ENCODE measurements at places on chromosomes 13 and 19.

DNA sequence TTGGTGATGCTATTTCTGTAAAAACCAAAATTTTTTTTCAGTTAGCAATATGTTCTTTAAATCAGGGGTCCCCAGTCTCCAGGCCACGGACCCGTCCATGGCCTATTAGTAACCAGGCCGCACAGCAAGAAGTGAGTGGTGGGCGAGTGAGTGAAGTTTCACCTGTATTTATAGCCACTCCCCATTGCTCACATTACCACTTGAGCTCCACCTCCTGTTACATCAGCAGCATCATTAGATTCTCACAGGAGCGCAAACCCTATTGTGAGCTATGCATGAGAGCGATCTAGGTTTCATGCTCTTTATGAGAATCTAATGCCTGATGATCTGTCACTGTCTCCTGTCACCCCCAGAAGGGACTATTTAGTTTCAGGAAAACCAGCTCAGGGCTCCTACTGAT lies 58.9 kb upstream of the SLC7A1 start:
- DNase-seq = no peak

DNA sequence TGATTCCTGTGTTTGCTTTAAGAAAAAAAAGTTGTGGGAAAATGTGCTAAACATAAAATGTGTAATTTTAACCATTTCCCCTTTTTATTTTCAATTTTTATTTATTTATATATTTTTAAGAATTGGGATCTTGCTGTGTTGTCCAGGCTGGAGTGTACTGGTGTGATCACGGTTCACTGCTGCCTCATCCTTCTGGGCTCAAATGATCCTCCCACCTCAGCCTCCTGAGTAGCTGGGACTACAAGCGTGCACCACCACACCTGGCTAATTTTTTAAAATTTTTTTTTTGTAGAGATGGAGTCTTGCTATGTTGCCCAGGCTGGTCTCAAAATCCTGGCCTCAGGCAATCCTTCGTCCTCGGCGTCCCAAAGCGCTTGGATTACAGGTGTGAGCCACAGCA lies 19.0 kb downstream of the CACNG6 start:
- no peak for DNase-seq

DNA sequence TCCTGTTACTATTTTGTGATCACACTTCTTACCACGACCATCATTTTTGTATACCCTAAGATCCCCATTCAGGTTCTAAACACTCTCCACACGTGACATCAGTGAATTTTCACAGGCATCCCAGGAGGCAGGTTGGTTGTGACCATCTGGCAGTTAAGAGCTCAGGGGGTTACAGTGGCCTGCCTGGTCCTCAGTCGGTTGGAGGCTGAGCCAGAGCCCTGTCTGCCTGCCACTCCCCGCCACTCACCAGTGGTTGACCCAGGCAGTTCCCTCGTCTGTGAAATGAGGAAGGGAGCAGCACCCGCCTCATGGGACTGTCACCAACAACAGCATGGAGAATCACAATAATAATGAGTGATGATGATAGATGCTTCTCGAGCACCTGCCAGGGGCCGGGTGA lies 36.4 kb upstream of the EHD2 start:
- no peak for DNase-seq

DNA sequence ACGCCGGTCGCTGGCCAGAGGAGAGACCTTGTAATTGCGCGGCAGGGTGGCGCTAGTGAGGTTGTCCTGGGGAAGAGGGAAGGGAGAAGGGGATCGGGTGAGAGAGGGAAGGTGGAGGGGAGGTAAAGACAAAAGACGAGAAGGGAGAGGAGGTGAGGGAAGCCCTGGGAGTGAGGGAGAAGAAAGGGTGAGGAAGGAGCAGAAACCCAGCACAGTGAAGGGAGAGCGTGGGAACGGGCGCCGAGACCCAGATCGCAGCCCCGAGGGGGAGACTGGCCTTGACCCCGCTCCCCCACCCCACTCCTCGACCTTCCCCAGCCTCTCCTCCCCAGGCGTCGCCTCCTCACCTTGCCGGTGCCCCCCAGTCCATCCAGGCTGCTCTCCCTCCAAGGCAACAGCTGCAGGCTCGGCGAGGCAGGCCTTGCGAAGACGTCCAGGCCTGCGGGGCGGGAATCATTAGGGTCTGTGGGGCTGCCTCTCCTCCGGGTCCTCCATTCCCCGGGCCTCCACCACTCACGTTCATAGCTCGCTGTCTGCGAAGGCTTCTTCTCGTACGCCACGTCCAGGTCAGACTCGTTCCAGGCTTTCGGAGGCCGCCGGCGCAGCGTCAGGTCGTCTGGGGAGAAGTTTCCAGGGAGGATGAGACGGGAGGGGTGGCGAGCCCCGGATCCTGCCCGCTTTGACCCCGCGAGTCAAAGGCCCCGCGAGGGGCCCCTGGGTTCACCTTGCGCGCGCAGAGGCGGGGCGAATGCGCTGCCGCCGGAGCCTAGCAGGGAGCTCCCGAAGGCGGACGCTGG lies 8.8 kb downstream of the PPP1R13L start:
- no peak for DNase-seq

DNA sequence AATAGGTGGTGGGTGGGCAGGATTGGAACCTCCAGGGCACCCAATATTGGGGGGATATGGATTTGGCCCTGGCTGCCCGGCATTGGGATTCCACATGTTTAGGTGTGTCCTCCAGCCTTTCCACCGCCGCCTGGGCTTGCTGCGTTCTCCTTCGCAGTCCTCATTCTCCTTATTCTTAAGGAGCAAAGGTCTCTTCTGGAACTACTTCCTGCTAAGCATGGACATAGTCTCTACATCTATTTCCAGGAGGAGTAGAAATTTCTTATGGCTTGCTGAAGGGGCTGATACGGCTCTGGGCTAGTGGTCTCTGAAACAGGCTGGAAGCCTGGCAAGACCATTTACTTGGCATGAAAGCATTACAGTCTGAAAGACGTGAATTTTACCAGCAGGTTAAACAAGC lies 9.2 kb upstream of the FCGBP start:
- no peak for DNase-seq

- DNase-seq = peak; percentile 1
Measured at GRCh38 chr13:20713751-20714150, 10.3 kb downstream of the IL17D start.

GRCh38 chr13:73602295-73602694 lies 531.9 kb downstream of the KLF12 start:
- peak; percentile 9 for DNase-seq

DNA sequence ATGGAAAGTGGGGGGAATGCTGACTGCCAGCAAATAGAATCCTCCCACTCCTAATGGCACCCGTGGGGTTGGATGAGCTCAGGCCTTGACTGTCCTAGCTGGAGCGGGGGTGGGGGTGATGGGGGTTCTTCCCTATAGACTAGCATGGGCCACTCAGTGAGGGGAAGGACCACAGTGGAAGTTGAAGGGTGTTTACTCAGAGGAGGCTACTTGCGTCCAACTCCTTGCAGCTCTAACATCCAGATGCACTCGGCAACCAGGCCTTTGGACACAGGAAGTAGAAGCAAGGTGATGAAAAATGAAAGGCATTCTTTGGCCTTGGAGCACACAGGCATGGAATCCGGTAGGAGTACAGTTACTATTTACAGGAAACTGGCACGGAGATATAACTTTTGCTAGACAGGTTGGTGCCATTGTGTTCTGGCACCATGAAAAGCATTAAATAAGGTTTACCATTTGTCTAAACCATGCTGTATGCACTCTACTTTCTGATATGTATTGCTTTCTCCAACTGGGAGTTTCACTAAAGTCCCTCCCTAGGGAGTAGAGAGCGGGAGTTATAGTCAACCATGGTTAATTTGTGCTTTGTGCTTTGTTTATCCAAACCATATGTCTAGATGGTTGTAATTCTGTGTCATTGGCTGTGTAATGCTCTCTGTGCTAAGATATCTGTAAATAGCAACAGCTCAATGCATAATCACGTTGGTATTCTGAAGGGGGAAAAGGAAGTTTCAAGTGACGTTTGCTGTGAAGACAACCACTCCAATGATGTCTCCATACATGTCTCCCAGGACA lies 125.3 kb downstream of the TSHZ3 start:
- peak; percentile 35 for DNase-seq

GRCh38 chr19:44643605-44644401 lies at the start of gene PVR:
Gene PVR, plus strand, starts transcription at chr19:44643910. Its CDS starts 187 bp downstream, at chr19:44644097.
- DNase-seq = peak; percentile 74

GRCh38 chr19:2550431-2551171 lies 74.7 kb downstream of the GADD45B start:
- no peak for DNase-seq

GRCh38 chr13:110540871-110541525 lies 20.5 kb downstream of the RAB20 start:
- no peak for DNase-seq

DNA sequence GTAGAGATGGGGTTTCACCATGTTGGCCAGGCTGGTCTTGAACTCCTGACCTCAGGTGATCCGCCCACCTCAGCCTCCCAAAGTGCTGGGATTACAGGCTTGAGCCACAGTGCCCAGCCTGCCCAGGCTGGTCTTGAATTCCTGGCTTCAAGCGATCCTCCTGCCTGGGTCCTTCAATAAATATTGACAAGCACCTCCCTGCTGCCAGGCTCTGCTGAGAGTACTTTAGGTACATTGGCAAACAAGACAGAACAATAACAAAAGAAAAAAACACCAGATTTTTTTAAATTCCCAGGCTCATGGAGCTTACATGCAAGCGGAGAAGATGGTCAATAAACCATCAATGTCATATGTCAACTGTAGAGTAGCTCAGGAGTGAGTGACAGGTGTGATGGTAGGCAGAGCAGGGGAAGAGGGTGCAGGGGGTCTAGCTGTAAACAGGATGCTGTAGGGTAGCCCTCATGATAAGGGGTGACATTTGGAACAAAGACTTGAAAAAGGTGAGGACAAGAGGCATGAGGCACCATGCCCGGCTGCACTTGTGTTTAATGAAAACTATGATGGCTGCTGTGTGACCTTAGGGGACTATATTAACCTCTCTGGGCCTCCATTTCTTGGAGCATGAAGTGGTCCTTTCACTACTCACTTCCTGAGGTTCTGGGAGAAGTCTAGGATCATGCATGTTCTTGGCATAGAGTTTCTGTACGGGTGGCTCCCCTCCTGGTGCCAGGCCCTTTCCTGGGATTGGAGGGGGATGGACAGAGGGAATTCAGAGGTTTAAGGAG lies 19.6 kb downstream of the SULT2B1 start:
- DNase-seq = no peak

DNA sequence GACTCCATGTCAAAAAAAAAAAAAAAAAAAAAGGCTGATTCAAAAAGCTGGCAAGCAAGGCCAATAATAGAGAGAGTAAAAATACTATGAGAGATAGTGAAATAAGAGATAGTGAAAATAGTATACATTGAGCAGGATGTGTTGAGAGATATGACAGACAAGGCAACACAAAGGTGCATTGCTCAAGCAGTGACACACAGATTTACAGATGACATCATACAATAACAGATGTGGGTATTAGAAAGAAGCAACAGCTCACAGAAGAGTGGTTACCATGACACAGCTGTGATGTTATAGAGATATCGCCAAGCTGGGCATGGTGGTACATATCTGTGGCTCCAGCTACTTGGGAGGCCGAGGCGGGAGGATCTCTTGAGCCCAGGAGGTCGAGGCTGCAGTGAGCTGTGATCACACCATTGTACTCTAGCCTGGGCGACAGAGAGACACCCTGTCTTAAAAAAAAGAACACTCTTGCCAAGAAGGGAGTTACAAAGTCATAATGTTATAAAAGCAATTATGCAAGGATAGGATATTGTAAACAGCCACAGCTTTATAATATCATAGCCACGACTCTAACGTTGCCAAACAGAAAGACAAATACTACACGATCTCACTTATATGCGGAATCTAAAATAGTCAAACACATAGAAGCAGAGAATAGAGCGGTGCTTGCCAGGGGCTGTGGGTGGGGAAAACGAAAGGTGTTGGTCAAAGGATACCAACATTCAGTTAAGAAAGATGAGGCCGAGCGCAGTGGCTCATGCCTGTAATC lies 10.3 kb downstream of the TNFSF9 start:
- peak; percentile 30 for DNase-seq

GRCh38 chr19:722553-723101 lies 13.9 kb downstream of the PALM start:
- DNase-seq = no peak

DNA sequence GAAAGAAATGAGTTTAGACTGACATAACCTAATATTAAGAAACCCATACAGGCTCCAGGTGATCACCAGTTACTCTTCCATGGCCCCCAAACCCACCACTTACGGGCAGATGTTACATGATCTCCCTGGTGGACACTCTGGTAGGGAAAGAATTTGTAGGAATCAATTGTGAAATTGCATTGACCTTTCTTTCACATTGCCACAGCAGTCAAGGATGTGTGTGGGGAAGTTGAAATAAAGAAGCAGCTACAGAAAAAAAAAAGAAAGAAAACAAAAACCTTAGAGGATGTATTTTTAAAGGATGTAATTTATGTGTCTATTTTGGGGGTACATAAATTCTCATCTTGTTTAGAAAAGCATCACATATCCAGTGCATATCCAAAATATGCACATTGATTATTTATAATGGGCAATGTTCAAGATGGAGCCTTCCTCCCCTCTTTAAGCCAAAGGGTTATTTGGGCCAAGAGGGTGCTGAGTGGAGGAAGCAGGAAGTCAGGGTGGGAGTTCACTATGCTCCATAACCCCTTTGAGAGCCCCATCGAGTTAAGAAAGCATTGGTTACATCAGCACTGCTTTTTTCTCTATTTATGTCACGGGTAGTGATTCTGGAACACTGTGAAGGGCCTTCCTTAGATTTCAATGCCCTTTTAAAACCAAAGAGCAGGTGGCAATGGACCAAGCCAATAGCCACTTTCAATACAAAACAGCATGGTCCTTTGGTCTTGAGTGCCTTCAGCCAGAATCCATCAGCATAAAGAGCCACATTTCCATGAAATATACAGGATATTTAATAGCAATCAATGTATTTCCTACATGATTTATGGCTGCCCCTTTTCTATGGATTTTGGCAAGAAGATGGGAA lies 169.6 kb downstream of the LACC1 start:
- no peak for DNase-seq

- no peak for DNase-seq
Measured at GRCh38 chr13:23433171-23434153, at the start of gene SACS. Gene SACS, minus strand, starts transcription at chr13:23433702. Its CDS starts 22,463 bp downstream, at chr13:23411239.

DNA sequence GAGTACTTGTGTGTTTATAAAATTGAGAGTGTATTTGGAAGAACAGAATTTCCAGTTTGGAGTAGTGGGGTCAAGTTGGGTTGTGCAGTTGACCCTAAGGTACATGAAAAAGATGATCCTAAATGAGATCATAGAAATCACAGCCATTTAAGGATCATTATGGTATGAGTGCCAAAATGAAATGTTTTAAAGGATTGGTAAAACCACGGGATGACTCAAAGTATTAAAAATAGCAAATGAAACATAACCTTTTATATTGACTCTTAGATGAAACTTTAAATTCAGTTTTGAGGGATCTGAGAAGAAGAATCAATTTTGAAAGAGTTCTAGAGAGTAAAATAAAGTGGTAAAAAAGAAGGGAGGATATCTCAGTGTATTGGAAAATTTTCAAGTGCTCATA lies 773.8 kb downstream of the GPC5 start:
- DNase-seq = no peak

GRCh38 chr13:21539687-21540086 lies 64.3 kb downstream of the MICU2 start:
- no peak for DNase-seq

- peak; percentile 47 for DNase-seq
Measured at GRCh38 chr13:97212601-97213040, 9.5 kb upstream of the MBNL2 start.
